Activated naive CD4-positive, alpha-beta T cell treated with anti-CD3 and anti-CD28 coated beads, Interleukin-2, amount 50 U/mL, for 16 hours (primary cell): ENCODE measurements at places on chromosomes 3 and 15.

- no peak for DNase-seq
These were observed 331.0 kb downstream of the ZBTB20 start for GRCh38 chr3:114816052-114816451.

DNA sequence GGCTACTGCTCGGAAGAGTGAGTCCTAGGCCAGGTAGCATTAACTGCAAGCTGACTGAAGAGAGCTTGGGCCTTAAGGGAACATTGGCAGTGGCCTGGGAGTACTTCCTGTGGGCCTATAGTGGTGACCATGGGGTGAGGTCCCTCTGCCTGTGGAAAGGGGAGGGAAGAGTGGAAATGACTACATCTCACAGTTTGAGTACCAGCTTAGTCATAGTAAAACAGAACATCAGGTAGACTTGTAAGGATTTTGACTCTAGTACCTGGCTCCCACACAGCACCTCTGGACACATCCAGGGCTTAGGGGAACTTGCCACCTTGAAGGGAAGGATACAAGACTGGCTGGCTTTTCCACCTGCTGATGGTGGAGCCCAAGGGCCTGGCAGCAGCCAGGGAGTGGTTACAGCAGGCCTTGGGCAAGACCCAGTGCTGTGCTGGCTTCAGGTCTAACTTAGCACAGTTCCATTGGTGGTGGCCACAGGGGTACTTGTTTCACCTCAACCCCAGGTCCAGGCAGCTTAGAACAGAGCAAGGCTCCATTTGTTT lies 147.8 kb downstream of the SLC9A9 start:
- no peak for DNase-seq

DNA sequence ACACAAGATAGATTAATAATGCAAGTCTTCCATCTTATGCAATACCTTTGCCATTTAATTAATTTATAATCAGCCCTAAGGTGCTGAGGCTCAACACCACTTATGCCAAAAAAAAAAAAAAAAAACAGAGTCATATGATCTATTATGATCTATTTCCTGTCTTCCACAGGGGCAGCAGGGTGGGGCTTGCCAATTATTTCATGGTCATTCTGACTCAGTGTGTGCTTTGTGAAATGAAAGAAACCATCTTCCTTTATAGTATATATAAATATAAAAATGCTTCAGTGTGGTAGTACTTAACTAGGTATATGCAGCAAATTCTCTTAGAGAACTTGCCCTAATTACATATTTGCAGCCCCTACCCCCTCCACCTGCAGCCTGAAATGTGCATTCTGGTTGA lies 7.2 kb upstream of the RARB start:
- no peak for DNase-seq

DNA sequence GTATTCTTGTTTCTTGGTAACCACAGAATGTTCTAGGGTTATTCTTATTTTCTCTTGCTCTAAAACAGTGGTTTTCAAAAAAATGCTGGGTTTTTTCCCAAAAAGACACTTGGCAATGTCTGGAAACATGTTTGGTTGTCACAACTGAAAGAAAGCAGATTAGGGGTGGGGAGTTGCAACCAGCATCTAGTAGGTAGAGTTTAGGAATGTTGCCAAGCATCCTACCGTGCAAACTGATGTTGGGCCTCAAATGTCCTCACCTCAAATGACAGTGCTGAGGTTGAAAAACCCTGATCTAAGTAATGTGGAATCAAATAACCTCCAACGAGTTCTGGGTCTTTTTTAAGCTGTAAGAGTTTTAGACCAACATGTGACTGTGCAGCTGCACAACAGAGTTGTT lies 270.5 kb upstream of the STT3B start:
- no peak for DNase-seq

- no peak for DNase-seq
These were observed 62.9 kb downstream of the GPR176 start for GRCh38 chr15:39857132-39857531.

DNA sequence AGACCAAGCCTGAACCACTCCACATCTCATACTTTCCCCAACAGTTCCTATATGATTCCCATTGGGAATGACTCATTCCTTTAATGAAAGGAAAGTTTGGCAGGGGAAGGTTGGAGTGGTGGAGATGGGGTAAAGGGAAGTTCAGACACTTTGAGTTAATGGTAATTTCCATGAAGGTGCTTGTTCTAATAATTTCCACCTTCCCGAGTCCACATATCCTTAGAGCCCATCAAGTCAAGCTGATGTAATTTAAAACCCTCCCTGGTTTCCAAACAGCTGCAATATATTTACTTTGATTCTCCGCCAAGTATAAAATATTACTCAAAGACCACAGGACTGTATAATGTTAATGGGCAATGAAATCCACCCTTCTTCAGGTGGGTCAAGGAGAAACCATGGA lies 95.0 kb upstream of the GALNT15 start:
- DNase-seq, result no peak

DNA sequence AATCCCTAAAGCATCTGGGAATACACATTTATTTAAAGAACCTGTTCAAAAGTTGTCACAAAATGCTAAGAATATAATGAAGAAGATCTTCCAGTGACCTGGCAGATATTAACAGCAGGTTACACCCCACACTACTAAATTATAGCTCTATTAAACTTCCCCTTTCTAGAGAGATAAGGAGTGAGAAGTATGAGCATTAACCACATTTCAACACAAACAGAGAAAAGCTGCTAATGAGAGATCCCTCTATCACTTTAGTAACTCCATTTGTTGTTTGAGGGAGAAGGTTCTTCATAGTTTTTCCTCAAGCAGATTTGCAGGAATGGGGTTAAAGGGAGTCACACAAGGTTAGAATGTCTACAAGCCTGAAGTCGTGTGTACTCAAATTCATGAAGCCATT lies 3.6 kb downstream of the COL8A1 start:
- no peak for DNase-seq

DNA sequence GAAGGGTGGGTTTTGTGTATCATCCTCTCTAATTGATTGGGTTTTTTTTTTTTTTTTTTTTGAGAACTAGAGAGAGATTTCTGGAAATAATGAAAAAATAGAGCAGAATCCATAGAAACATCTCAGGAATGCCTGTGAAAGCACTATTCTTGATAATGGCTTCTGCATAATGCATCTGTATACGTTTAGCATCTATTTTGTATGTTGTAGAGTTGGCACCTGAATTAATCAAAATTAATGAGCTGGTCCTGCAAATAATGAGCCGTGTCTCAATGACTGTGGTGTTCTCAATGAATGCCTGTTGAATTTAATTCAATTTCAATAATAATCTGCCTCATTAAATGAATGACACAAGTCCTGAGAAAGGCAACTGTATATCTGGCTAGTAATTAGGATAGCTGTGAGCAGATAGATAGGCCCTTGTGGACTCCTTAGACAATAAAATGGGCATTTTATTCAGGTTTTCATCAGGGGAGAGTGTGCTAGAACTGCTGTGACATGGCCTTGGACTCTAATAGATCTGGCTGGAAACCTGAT lies 70.5 kb upstream of the WDR72 start:
- DNase-seq, result no peak

GRCh38 chr3:19347671-19348070 lies 199.4 kb downstream of the KCNH8 start:
- no peak for DNase-seq
